ENCODE measurements at places on chromosomes 3 and 15. TPM values are rescaled to one million over a fixed set of nuclear protein-coding genes. Genes with fewer than 3 reads are reported as not detected.

DNA sequence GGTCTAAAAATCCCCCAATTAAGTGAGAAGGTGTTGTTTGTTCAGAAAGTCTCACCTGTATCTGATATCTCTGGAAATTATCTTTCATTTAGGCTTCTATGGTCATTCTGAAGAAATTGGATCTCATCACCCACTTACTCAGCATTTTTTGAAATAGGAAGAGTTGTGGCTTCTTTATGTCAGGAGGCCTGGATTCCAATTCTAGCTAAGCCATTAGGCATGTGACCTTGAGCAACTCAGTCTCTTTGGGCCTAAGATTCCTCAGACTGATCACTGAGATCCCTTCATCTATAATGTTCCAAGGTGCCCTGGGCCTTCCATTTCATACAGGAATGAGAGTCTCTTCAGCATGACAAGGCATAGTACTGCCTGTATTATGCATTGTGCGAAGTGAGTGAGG lies 70.3 kb downstream of the ARHGEF26 start:
- H3K27me3 ChIP-seq = peaks cover 10% of the 10 kb centered on the region
- no peaks in the 10 kb centered on the region for H3K36me3 ChIP-seq
- no peak overlapping the region for H3K4me3 ChIP-seq
- DNase-seq = no peak

DNA sequence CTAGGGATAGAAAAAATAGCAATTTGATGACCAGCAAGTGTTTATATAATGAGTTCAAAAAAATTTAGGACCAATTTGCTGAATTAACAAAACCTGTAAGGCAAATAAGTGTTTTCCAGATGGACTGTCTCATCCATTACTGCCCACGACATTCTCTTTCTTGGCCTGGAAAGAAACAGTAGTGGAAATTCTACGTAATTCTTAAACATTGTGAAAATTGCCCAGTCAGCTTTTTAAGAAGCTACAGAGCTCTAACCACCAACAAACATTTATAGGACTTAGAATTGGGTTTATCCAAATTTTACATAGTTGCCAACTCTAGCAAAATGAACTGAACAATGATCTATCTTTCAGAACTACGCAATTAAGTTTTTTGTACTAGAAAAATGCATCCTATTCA lies 227.7 kb upstream of the PEX5L start:
- peaks cover 1% of the 10 kb centered on the region for H3K36me3 ChIP-seq
- H3K4me1 ChIP-seq = peaks cover 5% of the 10 kb centered on the region
- no peak overlapping the region for H3K27ac ChIP-seq

GRCh38 chr3:125331243-125331642 lies 43.9 kb downstream of the ZNF148 start:
- H3K36me3 ChIP-seq = peaks cover 30% of the 10 kb centered on the region
- no peak overlapping the region for H3K4me3 ChIP-seq
- H3K4me1 ChIP-seq = peaks cover 35% of the 10 kb centered on the region
- no peaks in the 10 kb centered on the region for H3K27me3 ChIP-seq

The ARHGEF3 gene
- total RNA-seq = 63.0 TPM

DNA sequence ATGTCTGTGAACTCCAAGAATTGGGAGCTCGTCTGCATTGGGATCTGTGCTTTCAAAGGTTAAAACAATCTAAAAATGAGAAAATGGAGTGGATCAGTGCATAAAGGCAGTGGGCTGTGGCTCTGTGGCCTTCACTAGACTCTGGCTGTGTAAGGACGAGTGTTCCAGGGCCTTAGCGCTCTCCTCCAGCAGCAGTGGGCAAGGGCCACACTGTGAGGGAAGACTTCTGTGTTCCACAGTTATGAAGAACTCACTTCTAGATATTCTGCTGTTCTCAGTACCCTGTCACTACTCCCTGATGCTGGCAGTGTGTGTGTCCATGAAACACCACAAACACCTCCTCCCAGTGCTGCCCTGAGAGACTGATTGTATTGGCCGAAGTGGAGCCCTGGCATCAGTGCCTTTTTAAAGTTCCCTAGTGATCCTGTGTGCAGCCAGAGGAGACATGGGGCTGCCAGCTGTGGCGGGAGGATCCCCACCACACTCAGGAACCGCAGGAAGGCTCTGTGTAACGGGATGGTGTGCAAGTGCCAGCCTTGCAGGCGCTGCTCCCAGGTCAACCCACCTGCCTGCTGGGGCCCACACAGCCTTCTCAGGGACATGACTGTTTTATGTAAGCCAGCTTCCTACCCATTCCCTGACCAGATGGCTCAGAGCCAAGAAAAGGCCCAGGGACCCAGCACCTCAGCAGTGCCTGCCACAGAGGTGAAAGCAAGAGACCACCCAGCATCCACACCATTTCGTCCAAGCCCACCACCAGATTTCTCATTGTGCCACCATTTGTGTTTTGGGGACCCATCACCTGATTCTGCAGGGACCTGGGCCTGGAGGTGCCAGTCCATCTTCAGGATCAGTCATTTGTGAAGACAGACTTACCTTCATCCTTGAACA lies 40.4 kb downstream of the ABTB1 start:
- H3K36me3 ChIP-seq = no peaks in the 10 kb centered on the region
- DNase-seq = no peak
- H3K27me3 ChIP-seq = peaks cover 3% of the 10 kb centered on the region
- H3K27ac ChIP-seq = no peak overlapping the region
- no peak overlapping the region for H3K4me3 ChIP-seq

The PPP2R3A gene
- 0.16 TPM for total RNA-seq

The CLDN16 gene
- total RNA-seq = not detected

DNA sequence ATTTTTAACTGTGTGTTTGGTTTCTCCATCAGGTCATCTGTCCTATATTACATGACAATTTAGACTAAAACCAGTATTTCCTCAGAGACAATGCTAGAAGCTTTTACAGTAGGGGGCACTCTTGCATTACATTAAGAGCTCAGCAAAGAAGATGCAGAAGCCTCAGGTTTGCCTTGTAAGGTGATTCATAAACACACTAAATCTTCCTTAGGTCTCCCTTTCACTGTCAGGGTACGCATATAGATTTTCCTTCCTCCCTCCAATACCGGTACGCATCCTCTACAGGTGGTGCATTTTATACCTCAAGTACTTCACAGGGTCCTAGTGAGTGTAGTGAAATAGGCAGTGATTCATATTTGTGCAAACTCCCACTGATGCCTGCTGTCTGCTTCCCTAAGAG lies 46.5 kb downstream of the CD86 start:
- peak overlapping the region; percentile 89 for H3K27ac ChIP-seq
- peak overlapping the region; percentile 12 for H3K4me3 ChIP-seq
- peak; percentile 21 for DNase-seq
- H3K27me3 ChIP-seq = no peaks in the 10 kb centered on the region
- peaks cover 39% of the 10 kb centered on the region for H3K4me1 ChIP-seq

The DLL4 gene
- not detected for total RNA-seq

DNA sequence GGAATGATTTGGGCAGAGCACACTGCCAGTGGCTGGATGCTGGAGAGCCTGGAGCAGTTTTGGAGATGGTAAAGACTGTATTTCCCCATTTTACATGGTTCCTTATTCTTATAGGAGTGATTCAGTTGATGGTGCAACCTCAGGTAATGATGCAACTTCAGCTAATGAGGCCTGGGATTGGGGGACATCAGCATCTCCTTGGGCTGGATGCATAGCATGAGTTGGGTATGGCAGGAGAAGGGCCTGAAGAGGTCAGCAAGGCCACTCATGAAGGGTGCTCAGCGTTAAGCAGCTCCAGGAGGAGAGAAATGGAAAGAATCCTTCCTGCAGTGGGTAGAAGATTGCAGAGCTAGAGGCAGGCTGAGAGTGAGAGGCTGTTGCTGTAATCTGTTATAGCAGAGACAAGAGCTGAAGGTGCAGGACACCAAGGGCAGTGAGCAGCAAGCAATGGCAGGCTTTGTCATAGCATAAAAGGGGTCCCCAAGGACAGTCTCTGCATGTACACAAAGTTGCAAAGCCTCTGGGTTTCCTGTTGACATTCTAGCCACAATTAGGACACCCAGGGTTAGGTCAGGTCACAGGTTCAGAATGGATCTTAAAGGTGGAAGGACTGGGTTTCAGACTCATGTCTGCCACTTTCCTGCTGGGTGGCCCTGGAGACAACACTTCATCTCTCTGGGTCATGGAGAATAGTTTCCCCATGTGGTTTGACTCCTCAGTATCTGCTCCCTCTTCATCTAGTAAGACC lies 29.5 kb upstream of the SNRK start:
- no peak overlapping the region for H3K27ac ChIP-seq
- DNase-seq = no peak
- no peaks in the 10 kb centered on the region for H3K27me3 ChIP-seq
- no peak overlapping the region for H3K4me3 ChIP-seq

- H3K4me1 ChIP-seq = peaks cover 4% of the 10 kb centered on the region
- H3K27me3 ChIP-seq = no peaks in the 10 kb centered on the region
- peak; percentile 90 for DNase-seq
- no peak overlapping the region for H3K27ac ChIP-seq
- H3K4me3 ChIP-seq = no peak overlapping the region
Measured at GRCh38 chr3:53219895-53220483, 35.8 kb downstream of the TKT start.

GRCh38 chr3:187518207-187518606 lies 150.0 kb downstream of the RTP4 start:
- no peaks in the 10 kb centered on the region for H3K4me1 ChIP-seq
- no peak overlapping the region for H3K4me3 ChIP-seq
- no peak overlapping the region for H3K27ac ChIP-seq
- no peak for DNase-seq
- no peaks in the 10 kb centered on the region for H3K36me3 ChIP-seq

GRCh38 chr3:31011380-31011779 lies 116.9 kb upstream of the GADL1 start:
- no peak overlapping the region for H3K27ac ChIP-seq
- no peak for DNase-seq
- no peaks in the 10 kb centered on the region for H3K27me3 ChIP-seq
- peaks cover 3% of the 10 kb centered on the region for H3K4me1 ChIP-seq
- H3K4me3 ChIP-seq = no peak overlapping the region

The PIERCE2 gene
- not detected for total RNA-seq

GRCh38 chr3:31815006-31815405 lies 166.1 kb downstream of the OSBPL10 start:
- no peak overlapping the region for H3K4me3 ChIP-seq
- H3K27ac ChIP-seq = no peak overlapping the region

DNA sequence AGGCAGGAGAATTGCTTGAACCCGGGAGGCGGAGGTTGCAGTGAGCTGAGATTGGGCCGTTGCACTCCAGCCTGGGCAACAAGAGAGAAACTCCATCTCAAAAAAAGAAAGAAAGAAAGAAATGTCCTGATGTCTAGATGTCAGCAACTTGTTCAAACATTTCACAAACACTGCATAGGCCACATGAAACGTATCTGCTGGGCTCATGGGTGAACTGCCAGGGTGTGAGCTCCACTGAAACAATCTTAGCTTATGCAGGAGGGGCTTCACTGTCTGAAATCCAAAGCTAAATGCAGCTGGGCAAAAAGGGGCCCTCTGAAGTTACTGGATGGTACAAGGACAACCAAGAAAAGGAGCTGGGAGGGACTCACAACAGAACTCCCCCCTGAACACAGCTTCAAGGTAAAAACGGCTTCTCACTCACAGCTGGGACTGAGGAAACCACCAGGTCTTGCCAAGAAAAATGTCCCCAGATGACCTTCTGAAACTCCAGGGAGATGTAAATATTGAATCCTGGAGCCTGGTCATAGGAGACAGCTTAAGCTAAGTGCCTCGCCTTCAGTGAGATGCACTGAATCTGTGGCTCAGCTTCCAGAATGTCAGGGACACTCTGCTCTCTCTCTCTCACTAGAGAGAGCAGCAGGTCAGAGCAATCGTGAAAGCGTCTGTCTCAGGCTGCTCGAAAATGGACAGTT lies 31.9 kb downstream of the SEC61A1 start:
- DNase-seq = no peak
- no peak overlapping the region for H3K27ac ChIP-seq
- H3K27me3 ChIP-seq = no peaks in the 10 kb centered on the region
- H3K4me3 ChIP-seq = no peak overlapping the region
- H3K4me1 ChIP-seq = no peaks in the 10 kb centered on the region
- H3K36me3 ChIP-seq = peaks cover 59% of the 10 kb centered on the region

The CSTA gene
- total RNA-seq = not detected

DNA sequence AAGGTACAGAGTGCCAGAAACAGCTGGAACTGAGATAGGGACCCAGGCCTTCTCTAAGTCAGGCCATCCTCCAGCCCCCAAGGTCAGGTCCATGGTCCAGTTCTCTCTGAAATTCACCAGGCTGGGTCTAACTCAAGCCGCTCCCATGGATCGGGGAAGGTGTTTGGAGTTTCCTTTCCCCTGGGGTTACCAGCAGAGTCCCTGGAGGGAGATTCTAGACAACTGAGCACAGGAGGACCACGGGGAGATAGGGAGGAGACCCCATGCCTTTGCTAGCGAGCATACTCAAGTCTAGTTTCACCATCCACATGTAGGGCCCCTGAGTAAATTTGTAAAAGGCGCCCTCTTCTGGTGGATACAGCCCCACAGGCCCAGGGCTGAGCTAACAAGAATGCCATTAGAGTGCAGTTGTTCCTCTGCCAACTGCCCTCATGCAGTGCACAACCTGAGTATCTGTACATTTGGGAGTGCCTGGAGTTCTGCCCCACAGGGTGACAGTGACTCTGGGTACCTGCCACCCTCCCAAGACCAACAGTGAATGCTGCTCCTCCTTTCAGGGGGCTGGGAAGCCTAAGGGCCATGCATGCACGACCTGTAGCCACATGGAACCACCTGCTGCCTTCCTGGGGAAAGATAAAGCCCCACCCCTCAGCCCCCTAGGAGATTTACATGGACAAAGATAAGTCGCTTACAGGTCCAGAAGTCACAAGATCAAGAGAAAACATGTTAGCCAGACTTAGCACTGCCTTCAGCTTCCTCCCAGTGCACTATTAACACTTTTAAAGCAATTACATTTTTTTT lies 89.0 kb downstream of the IQSEC1 start:
- DNase-seq = peak; percentile 81
- no peak overlapping the region for H3K4me3 ChIP-seq
- H3K27ac ChIP-seq = peak overlapping the region; percentile 30
- H3K36me3 ChIP-seq = no peaks in the 10 kb centered on the region

GRCh38 chr3:45031531-45031930 lies 5.4 kb downstream of the CLEC3B start:
- H3K27ac ChIP-seq = no peak overlapping the region
- H3K4me3 ChIP-seq = no peak overlapping the region
- no peaks in the 10 kb centered on the region for H3K36me3 ChIP-seq
- no peak for DNase-seq
- peaks cover 37% of the 10 kb centered on the region for H3K27me3 ChIP-seq

GRCh38 chr3:14789640-14790285 lies 29.0 kb upstream of the FGD5 start:
- peaks cover 17% of the 10 kb centered on the region for H3K27me3 ChIP-seq
- H3K27ac ChIP-seq = no peak overlapping the region
- no peaks in the 10 kb centered on the region for H3K36me3 ChIP-seq
- no peaks in the 10 kb centered on the region for H3K4me1 ChIP-seq

GRCh38 chr3:195160908-195161434 lies 110.0 kb downstream of the XXYLT1 start:
- H3K27me3 ChIP-seq = no peaks in the 10 kb centered on the region
- peaks cover 39% of the 10 kb centered on the region for H3K4me1 ChIP-seq
- H3K36me3 ChIP-seq = no peaks in the 10 kb centered on the region
- DNase-seq = no peak
- peak overlapping the region; percentile 5 for H3K27ac ChIP-seq

The FHIT gene
- total RNA-seq = 7.9 TPM

The CISH gene
- 308 TPM for total RNA-seq
